IMR-90 (cell line): ENCODE measurements at places on chromosomes 6 and 20. TPM values are rescaled to one million over a fixed set of nuclear protein-coding genes. Genes with fewer than 3 reads are reported as not detected.

GRCh38 chr20:23585808-23586734 lies 17.8 kb upstream of the CST9L start:
- DNase-seq = no peak

DNA sequence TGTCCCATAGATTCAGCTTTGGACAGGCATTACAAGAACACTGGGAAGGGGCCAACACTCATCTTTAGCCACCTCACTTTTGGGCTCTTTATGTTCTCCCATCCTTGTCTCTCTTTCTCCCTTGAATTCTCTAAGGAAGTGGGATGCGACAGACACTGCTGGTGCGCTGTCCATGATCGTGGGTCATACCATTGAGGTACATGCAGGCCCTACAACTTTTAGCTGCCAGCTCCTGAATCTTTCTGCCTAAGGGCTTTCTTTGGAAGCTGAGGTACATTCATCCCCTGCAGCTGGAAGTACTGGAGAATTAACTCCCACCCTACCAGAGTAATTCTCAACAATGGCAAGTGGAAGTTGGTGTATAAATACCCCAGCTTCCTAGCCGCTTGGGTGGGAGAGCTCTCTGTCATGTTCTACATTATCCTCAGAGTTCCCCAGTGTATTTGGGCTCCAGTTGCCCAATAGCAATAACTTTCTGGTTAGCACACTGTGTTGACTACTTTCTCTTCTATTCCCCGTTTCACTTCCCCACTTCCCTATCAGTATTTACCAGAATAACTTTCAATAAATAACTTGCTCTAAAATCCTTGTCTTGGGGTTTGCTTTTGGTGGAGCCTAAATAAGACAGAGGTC lies 309.4 kb upstream of the RNF24 start:
- no peak for DNase-seq

DNA sequence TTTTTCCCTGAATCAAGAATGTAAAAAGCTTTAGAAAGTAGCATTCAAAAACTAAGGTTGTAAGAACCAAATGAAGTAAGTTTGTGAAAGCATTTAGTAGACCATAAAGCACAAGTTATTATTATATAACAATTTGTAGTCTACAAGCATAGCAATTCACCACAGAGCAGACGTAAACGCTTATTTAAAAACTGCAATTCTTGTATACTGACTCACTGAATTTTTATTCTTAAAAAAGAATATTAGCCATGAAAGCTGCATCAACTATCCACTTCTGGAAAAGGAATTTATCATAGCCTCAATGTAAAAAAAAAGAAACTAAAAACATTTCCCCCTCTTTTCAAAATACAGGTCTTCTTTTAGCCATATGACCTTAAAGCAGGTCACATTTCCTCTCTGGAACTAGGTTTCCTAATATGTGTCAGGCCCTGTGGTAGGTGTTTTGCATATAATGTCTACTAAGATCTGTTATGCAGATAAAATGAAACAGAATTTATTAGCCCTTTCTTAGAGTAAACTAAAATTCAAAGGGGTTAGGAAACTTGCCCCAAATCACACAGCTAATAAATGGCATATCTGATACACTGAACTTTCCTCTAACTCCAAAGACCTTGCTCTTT lies 2.1 kb downstream of the MAP3K7 start:
- DNase-seq = peak; percentile 61

DNA sequence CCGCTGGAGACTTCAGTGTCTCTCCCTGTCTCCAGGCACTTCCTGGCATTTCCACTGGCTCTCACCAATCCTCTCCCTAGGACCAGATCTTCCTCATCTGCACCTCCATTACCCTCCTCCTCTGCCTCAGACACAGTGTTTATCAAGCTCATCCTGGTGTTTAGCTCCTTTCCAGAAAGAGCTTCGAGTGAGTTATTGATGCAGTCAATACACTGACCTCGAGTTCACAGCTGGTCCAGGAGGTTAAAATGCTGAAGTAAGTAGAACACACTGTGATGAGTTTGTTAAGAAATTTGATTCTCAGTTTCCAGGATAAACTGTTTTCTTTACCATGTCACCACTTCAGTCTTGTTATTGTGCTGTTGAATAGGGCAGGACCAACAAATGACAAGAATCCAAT lies 42.1 kb upstream of the ARMC2 start:
- no peak for DNase-seq

GRCh38 chr6:140462453-140463311 lies 1088.2 kb upstream of the CITED2 start:
- peak; percentile 53 for DNase-seq

GRCh38 chr6:44940367-44940766 lies 387.8 kb upstream of the RUNX2 start:
- DNase-seq = no peak

- DNase-seq = no peak
Measured at GRCh38 chr20:49704932-49705336, 8.7 kb downstream of the B4GALT5 start.

- no peak for DNase-seq
Measured at GRCh38 chr6:31702405-31702818, 712 bp downstream of the ABHD16A start.

DNA sequence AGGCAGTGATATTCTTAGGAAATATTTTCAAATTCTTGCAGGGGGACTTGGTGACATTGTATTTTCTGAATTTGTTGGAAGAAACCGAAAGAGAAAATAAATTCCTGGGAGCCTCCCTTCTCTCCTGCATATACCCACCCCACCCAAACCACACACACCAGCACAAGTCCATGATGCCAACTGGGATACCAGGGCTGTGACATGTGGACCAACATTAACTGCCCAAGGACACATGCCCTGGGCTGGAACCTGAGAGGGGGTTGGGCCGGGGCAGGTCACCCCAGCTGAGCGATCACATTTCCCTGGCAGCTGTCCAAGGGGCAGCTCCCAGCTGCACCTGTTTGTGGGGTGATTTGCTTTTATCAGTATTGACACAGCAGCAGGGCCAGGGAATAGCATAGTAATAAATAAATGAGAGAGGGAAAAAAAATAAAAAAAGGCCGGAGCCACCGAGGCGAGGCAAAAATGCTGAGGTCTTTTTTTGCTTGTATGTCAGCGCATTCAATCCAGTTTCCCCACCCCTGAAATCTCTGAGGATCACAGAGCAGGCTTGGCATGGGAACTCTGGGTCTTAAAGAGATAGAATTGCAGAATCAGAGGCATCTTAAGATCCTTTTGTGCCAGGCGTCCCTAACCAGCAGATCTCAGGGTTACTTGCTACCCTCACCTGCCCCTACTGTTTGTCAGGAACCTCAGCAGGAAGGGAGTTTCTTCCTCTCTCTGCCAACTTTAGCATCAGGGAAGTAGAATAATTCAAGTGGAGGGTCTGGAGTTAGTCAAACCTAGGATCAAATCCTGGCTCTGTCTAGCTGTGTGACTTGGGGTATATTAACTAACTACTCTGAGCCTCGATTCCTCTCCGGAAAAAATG lies 66.5 kb upstream of the PIM1 start:
- DNase-seq = no peak

- DNase-seq = no peak
Measured at GRCh38 chr6:87431263-87431662, 23.5 kb downstream of the CFAP206 start.

Gene IYD
- total RNA-seq = not detected in 2 replicates

Gene ARMC2
- total RNA-seq = 0.56 and 0.72 TPM in 2 replicates

Gene ULBP2
- total RNA-seq = 7.2 and 7.9 TPM in 2 replicates

Gene GTSF1L
- not detected in 2 replicates for total RNA-seq

Gene RHAG
- not detected in 2 replicates for total RNA-seq
